ENCODE measurements at places on chromosomes 3 and 15.

DNA sequence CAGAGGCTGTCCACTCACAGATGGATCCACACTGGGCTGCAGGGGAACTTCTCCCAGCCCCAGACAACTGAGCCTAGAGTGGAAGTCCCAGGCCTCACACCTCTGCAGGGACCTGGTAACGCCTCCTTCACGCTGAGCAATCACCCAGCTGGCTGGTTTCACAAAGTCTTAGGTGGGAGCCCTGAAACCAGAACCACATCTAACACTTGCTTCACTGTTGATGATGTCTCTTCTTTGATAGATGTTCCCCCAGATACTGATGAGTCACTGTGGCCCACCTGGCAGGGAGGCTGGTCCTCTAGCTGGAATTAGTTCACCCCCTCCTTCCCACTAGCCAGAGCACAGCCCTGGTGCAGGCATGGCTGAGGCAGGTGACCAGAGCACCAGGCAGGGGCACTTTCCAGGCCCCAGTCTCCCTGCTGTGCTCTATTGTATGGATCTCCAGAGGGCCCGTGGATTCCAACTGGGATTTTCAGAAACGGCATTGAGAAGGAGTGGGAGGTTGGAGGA lies 33.5 kb downstream of the MYL3 start:
- DNase-seq = no peak

GRCh38 chr3:98021830-98022560 lies 13.1 kb downstream of the GABRR3 start:
- DNase-seq = no peak

- no peak for DNase-seq
Measured at GRCh38 chr3:151410891-151411559, 26.5 kb upstream of the P2RY12 start.

DNA sequence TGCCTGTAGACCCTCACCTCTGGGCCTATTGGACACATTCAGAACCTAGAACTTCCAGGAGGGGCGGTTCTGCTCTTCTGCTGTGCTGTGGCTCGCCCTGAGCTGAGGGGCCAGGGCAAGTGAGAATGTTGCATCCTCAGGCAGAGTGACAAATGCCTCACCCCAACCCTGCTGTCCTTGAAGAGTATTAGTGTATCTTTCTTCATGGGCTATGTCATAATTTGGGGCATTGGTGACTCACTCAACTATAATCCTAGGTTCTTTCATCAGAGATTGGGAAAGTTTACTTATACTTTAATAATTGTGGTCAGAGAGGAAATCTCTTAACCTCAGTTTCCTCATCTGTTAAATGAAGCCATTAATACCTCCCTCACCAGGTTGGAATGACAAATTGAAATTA lies 143.8 kb downstream of the SV2B start:
- DNase-seq = no peak

GRCh38 chr3:19596408-19596807 lies 337.6 kb downstream of the EFHB start:
- no peak for DNase-seq

- DNase-seq = no peak
Measured at GRCh38 chr3:41222012-41222411, 22.7 kb downstream of the CTNNB1 start.

DNA sequence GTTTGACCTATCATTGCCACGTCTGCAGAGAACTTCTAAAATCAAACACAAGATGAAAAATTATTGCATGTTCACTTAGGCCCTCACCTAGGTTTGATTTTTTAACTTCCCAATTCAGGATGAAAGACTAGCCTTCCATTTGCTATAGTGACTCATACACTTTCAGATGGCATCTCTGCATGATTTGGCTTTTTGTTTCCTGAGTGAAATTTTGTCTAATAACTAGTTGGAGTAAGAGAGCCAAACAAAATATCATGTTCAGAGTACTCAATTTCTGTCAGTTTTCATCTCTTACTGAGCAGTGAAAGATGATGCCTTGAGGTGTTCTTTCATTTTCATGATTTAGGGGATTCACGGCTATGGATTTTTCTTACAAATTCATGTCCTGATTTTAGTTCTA lies 122.9 kb downstream of the NSUN3 start:
- DNase-seq = no peak

DNA sequence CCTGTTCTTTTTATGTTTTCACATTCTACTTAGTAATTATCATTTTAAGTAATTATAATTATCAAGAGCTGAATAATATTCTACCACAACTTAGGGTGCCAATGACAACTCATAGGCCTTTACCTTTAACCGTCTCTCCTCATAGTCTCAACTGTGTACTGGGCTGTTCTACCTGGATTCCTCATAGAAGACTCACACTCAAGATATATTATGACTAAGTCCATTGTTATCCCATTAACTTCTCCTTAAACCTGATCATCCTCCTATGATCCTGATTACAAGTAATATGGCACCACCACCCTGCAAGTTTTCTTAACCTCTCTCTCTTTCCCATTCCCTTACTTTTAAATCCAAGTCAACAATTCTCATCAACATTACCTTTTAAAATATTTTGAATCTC lies 285.9 kb upstream of the VEPH1 start:
- DNase-seq = no peak

- no peak for DNase-seq
Measured at GRCh38 chr3:4429648-4430350, 37.3 kb downstream of the SUMF1 start.

GRCh38 chr15:57534281-57534680 lies 57.4 kb upstream of the MYZAP start:
- no peak for DNase-seq

DNA sequence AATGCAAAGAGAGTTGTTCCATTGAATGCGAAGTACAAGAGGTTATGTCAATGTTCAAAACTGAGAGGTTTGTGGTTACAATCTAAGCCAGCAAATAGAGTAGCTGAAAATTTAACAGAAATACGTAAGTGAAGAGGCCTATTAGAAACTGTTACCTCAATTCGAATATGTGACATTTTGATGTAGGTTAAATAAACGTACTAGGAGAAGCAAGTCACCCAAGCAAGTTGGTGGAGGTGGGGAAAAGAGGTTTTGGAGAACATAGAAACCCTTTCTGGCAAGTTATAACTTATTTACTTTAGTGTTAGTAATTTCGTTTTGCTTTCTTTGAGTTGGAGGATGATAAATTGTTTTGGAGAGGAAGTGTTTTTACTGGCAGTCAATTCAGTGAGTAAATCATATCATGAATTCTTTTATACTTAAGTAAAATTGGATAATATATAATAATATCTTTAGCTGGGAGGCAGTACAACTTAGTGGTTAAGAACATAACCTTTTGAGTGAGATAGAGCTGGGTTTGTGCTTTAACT lies 91.2 kb upstream of the NAALADL2 start:
- no peak for DNase-seq

DNA sequence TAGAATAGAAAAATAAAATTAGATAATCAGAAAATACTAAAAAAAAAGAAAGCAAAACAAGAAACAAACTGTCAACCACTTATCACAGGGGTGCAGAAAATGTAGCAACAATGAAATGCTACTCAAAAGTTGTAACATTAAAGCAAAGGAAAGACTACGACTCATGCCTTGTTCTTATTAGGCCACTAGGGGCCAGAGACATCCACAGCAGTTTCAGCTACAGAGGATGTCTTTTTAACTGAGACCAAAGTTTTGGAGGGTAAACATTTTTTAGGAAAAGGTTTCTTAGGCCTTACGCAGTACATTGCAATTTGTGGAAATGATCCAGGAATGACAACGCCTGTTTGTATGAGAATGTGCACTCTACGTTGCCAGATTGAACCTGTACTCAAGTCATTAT lies 15.4 kb upstream of the CADM2 start:
- DNase-seq = no peak

DNA sequence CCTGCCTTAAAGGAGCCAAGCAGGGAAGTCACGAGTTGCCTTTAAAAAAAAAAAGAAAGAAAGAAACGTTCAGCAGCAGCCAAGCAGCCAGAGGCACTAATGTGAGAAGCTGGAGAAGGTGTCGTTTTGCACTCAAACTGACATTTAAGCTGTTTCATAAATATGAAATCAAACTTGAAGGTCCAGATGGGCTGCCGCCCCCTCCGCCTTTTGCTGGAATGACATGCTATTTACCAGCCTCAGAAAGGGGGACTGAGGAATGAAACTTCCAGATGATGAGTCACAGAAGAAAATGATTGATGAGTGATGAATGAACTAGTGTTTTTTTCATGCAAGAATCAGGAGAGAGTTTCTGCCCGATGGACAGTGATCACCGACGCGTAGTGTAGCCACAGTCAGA lies 396.8 kb downstream of the IGSF11 start:
- no peak for DNase-seq

GRCh38 chr15:40821195-40821594 lies 7.3 kb downstream of the PPP1R14D start:
- DNase-seq = no peak

GRCh38 chr3:16119887-16120286 lies 54.6 kb upstream of the GALNT15 start:
- DNase-seq = no peak

- no peak for DNase-seq
Measured at GRCh38 chr3:174859756-174860155, 622 bp downstream of the NAALADL2 start.

DNA sequence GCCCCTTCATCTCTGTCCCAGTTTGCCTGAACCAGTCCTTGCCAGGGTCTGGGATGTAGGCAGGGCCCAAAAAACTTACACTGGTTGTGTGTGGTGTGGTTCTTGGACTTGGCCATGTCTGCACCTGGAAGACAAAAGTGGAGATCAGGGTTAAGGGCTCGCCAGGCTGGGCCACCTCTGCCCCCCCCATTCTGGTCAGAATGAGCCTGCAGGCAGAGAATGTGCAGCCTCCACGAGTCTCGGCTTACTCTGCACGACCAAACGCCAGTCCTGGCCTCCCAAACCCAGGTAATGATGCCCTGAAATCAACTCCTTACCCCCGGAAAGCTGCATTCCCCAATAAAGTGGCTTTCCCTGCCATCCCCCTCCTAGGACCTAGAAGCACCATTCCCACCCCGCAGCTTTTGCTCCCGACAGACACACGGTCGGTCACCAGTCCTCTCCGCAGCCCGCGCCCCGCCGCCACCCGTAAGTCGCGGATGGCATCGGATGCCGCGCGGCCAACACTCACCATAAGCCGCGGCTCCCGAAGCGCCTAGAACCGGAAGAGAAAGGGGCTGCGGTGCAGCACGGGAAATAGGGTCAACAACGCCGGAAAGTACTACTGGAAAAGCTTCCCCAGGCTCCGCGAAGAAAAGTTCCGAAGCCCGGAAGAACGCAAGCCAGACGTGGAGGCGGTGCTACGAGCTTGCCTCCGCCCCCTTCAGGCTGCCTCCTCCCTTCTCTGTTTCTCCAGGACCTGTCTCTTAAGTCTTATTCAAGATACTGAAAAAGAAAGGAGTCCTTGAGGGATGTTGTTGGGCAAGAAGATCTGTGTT lies at the start of gene RPL29:
RPL29 (minus strand) TSS at position 550 of the 818 bp plus-strand sequence; CDS start at position 116, 434 bp downstream.
- peak; percentile 87 for DNase-seq
